ENCODE measurements at places on chromosomes 5 and 9. TPM values are rescaled to one million over a fixed set of nuclear protein-coding genes. Genes with fewer than 3 reads are reported as not detected.

The ACOT12 gene
- not detected for total RNA-seq

The THG1L gene
- total RNA-seq, result 6.2 TPM

The PCDHB14 gene
- 4.4 TPM for total RNA-seq

The VLDLR gene
- 127 TPM for total RNA-seq

The FRRS1L gene
- total RNA-seq, result 0.81 TPM

DNA sequence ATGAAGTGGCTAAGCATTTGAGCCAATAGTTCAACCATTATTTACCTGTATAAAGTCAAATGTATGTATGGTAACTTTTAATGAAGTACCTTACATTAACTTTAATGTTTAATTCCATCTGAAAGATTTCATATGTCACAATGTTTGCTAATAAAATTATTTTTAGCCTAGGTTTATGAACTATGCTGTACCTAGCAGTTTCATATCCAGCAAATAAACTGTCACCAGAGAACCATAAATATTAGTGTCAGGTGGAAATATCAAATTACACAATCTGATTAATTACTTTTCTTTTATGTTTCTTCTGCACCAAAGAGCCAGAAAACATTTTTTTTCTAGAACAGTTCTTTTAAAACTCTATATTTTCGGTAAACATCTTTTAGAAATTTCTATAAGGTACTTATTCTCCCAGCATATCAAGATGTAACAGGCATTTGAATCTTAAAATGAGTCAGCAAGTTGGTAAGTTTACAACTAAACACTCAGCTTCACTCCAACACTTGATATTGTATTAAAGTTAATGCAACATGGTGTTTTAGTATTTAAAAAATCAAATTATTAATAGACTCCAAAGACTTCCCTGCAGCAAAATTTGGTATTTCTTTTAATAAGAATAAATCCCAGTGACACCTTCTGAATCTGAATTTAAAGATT lies 8.5 kb upstream of the CCDC192 start:
- no peak for DNase-seq

GRCh38 chr5:1479581-1480188 lies 34.4 kb upstream of the SLC6A3 start:
- DNase-seq, result no peak

GRCh38 chr5:81154725-81155124 lies 78.4 kb upstream of the CKMT2 start:
- no peak for DNase-seq

- DNase-seq, result no peak
Observed at GRCh38 chr5:137737349-137738131, 1.7 kb upstream of the KLHL3 start.

DNA sequence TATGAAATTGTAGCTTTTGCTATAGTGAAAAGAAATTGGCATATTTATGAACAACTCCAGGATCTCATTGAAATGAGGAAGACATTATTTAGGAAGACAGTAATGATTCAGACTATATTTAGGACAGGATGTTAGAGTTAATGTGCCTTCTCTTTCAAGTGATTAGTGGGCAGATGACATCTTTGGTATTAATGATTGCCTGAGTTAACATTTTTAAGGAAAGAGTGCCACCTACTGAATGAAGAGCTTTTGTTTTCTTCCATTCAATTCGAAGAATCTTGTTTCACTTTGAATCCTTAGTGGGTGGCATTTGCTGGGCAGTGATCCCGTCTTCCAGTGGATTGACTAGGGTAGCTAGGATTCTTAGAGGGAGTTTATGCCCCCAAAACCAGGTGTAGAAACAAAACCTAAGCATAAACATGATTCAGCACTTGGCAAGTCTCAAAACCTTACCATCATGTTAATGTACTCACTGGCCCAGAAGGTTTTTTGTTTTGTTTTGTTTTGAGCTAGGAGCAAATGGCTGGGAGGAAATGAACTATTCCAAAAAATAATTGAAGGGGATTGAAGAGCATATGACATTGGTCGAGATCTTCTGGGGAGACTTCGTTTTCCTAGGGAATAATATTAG lies 23.2 kb downstream of the MAP3K1 start:
- no peak for DNase-seq

DNA sequence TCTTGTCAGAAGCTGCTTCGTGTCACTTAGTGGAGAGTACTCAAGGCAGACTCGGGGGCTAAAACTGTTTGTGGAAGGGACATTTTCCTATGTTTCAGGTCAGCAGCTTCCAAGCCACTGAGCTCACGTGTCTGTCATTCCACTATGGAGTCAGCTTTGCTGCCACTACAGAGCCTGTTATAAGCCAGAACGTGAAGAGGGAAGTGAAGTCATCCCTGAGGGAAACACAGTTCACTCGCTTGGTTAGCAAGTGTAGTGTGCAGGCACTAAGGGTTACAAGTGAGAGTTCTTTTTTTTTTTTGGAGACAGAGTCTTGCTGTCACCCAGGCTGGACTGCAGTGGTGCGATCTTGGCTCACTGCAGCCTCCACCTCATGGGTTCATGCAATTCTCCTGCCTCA lies 24.5 kb upstream of the LTC4S start:
- DNase-seq, result no peak

GRCh38 chr9:133436681-133437080 lies 14.5 kb downstream of the ADAMTS13 start:
- no peak for DNase-seq

DNA sequence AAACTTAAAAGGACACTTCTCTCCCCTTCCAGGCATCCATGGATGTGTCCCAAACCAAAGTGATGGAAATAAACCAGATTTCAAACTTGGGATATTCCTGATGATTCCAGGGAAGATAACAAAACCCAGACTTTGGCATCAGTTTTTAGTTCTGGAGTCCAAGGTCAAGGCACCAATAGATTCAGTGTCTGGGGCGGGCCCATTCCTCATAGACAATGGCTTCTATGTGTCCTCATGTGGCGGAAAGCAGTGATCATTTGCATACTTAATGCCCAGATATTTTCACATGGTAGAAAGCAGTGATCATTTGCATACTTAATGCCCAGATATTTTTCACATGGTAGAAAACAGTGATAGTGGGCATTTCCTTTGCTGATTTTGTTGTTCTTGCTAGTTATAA lies 151.4 kb upstream of the DAP start:
- no peak for DNase-seq

DNA sequence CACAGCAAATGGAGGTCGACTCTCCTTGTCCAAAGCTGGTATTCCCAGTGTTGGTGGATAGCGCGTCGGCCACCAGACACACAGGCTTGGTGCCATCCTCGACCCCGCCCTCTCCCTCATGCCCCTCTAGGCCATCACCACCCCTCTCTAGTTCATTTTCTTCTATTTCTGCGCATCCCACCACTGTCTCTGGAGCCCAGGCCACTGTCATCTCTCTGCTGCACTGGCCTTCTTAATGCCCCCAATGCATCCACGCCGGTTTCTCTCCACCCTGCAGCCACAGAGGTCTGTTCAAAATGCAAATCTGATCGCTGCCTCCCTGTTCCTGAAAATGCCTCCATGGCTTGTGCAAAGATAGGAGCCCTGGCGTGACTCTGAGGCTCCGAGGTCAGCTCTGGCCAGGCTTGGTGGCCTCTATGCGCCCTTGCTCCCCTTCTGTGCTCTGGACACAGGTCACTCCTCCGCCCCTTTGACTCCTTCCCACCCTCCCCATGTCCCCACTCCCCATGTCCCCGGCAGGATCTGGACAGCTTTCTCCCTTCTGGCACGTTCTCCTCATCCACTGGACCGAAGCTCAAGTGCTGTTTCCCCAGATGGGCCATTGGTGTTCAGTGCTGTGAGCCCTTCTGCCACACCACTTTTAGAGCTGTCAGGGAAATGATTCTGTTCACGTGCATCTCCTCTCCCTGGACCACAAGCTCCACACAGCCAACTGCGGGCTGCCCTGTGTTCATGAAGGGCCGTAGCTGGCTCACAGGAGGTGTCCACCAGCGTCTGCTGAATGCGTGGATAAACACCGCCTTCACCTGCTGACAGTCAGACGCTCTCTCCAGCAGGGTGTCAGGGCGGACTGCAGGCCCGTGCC lies 59.5 kb upstream of the RNF130 start:
- DNase-seq, result peak; percentile 68

- no peak for DNase-seq
Observed at GRCh38 chr9:91156451-91157234, 205.1 kb downstream of the AUH start.

GRCh38 chr5:133932441-133933168 lies 35.8 kb downstream of the C5orf15 start:
- no peak for DNase-seq

DNA sequence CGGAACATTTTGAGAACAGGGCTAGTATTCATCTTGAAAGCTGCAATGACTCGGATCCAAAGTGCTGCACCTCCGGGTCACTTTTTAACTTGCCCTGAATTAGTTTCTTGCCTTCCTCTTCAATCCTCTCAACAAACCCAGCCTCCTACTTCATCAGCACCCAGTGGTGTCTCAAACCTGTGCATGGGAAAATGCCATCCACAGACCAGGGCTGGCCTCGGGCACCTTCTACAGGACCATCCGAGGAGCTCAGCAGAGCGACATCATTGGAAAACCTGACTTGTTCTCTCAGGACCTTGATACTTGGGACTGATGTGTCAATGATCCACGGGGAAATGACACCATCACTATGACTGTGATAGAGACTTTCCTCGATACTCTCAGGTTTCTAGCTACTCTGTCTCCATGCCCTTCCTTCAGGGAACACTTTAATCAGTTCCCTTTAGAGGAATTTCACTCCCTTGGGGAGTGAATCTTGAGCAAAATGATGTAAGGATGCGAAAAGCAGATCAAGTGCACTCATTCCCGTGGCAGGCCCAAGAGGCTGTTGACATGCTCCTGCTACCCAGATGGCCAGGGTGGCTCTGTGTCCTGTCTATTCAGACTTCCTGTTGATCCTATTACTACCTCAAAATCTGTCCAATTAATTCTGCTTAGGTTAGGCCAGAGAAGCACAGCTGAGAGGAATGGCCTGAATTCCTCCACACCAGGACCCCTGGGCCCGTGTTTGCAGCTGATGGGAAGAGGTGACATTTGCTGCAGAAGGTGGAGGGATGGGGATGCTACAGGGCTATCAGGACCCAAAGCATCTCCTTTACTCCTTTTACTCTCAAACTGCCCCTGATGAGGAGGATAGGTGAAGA lies 96.5 kb upstream of the SLC25A48 start:
- no peak for DNase-seq

GRCh38 chr5:141787376-141787775 lies 90.8 kb downstream of the PCDH1 start:
- DNase-seq, result no peak

DNA sequence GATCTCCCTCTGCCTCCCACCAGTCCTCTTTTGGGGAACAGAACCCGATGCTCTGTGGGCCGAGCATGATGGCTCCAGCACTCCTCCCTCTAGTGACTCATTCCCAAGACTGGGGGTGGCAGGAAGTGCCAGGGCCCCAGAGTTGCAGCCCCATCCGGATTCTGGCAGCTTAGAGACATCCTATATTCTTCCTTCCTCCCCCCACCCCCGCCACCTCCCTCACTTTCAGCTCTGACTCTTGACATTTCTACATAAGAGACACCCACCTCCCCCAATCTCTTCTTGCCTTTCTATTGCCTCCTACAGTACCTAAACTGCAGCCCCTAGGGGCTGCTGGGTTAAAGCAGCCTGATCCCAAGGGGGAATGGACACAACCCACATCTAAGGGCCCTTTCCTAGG lies 47.1 kb upstream of the MATR3 start:
- DNase-seq, result no peak

GRCh38 chr5:14753947-14754346 lies 89.4 kb downstream of the OTULIN start:
- no peak for DNase-seq

GRCh38 chr5:111948092-111948841 lies 191.3 kb upstream of the NREP start:
- no peak for DNase-seq

DNA sequence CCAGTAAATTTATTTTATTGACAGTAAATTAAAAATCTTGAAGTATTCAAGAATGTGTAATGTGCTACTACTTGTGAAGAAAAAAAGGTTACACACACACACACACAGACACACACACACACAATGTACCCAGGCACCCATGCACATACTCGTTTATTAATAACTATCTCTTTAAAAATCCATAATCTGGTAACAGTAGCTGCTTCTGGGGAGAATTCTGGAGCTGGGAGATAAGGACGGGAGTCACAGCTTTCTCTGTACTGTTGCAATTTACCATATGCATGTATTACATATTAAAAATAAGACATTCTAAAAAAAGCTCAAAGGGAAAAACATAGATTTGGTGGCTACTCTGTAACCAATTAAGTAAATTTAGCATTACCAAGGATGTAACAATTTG lies 7.9 kb upstream of the C1QTNF2 start:
- no peak for DNase-seq

DNA sequence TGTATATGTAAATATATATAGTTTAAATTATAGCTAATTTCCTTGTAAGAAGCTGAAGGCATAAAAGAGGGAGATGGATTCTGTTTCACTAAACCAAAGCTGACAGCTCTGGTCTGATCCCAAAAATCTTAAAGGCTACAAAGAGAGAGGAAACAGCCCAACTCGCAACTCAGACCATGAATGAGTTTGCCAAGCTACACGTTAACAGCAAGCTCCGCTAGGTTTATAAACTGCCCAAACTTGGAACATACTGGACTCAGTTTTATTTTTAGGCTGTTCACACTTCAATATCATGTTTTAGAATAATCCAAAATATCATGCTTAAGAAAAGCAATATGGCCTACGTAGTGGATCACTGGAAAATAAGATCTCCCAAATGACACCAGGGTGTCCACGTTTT lies 318.3 kb upstream of the RPS23 start:
- no peak for DNase-seq

DNA sequence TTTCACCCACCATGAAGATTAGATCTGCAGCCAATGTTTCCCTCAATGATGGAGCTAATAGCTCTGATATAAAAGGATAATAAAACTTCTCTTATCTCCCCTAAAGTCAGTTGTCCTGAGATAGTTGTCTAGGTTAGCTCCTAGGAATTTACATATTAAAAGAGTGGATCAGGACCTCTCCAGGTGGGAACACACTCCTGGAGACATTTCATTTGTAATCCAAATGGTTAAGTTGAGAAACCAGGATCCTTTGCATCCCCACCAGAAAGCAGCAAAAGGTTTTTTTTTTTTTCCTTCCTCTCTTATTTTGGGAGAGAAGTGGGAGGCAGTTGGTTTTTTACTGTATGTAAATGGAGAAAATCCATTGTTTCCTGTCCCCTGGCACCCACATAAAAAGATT lies 182.5 kb upstream of the FBXL17 start:
- no peak for DNase-seq

GRCh38 chr5:1698589-1699316 lies 100.9 kb downstream of the MRPL36 start:
- DNase-seq, result no peak

DNA sequence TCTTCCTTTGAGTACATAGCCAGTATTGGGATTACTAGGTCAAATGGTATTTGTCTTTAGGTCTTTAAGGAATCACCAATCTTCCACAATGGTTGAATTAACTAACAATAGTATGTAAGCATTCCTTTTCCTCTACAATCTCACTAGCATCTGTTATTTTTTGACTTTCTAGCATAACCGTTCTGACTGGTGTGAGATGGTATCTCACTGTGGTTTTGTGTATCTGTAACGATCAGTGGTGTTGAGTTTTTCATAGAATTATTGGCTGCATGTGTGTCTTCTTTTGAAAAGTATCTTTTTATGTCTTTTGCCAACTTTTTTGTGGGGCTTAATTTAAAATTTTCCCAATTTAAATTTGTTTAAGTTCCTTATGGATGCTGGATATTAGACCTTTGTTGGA lies 81.5 kb upstream of the ASTN2 start:
- DNase-seq, result no peak
